ENCODE measurements at places on chromosomes 5 and 9.

DNA sequence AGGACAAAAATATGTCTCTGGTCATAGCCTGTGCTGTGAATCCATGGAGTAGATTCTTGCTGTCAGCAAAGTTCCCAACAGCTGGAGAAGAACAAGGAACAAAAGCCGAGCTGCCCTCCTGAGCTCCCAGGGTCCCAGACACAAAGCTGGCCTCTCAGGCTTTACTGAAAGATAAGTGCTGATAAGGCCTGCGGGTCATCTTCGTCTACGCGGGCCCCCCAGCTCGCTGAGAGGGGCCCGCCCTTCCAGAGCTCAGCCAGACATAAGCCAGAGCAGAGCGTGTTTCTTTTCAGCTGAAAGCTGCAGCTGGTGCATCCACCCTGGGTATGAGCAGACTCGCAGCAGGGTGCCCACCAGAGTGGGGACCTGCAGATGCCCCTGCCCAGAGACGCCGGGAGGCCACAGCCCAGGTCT, 84.7 kb downstream of the HSD17B3 start:
- no peak for DNase-seq

GRCh38 chr5:125056671-125057485, 310.4 kb upstream of the ZNF608 start:
- no peak for DNase-seq

DNA sequence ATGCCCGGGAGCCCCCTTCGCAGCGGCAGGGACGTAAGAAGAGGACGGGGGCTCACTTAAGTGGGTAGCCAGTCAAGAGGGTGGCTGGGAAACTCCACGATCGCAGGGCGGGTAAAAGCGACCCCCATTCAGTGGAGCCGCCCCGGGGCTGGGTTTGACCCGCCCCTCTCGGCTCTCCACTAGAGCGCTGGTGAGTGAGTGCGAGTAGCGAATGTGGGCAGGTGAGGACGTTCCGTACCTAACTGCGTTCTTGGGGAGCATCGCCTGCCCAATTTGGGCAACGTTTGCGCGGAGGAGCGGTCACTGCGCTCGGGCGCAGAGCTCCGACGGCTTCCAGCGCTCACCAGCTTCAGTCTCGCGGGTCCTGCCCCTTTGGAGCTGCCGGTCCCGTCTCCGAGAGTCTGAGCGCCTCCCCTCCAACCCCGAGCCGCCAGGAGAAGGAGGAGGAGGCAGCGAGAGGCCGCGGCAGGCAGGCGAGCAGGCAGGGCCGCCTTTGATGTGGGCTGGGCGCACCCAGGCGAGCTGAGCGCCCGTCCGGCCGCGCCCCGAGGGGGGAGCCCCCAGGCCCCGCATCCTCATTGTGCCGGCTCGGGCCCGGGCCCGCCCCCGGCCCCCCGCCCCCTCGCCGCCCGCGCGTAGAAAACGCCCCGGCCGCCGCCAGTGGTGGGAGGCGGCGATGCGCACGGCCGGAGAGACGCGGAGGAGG, at the start of gene FGF18:
TSS of gene FGF18 (plus strand) at position 666 of the 706 bp plus-strand sequence. CDS start 553 bp downstream, outside the sequence.
- DNase-seq: no peak

GRCh38 chr9:119053070-119053469, 316.2 kb downstream of the BRINP1 start:
- DNase-seq: no peak

- no peak for DNase-seq
These were observed 78.4 kb downstream of the NDFIP1 start for GRCh38 chr5:142186857-142187594.

- DNase-seq: no peak
These were observed 219.0 kb downstream of the AOPEP start for GRCh38 chr9:94945197-94946144.

- no peak for DNase-seq
These were observed 13.2 kb upstream of the AQP7 start for GRCh38 chr9:33415501-33416038.

GRCh38 chr5:103951776-103952175, 389.2 kb upstream of the NUDT12 start:
- no peak for DNase-seq

DNA sequence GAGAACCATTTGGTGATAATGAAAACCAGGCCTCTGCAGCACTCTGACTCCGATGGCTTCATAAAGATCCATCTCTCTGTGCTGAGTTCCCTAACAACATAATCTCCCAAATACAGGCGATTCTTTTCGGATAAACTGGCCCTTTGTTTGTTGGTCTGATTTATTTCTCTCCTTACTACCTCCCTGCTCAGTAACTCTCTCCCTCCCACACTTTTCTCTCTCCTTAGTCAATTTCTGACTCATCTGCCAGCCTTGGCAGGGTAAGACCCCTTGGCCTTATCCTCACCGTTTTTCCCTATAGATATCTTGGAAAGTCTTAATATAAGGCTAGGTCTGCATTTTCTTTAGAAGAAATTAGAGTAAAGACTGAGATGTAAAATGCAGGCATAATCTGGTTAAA, 128.7 kb downstream of the BRINP1 start:
- no peak for DNase-seq

DNA sequence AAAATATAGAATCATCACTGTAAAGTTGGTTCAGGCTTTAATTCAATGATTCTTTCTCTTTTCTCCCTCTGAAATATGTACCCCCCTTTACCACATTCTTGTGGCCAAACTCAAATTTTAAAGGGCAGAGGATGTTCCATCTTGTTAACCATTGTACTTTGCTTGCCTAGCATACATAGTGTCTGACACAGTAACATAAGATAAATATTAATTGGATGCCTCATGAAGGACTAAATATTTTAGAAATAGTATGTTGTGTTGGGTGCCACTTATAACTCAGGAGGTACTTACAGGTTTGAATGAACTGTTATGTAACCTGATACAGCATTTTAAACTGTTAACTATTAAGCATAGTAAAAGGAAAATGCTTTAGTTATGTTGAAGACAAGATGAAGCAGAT, 71.5 kb downstream of the NIPBL start:
- no peak for DNase-seq

- no peak for DNase-seq
These were observed 2.8 kb downstream of the CCDC152 start for GRCh38 chr5:42759456-42759855.

DNA sequence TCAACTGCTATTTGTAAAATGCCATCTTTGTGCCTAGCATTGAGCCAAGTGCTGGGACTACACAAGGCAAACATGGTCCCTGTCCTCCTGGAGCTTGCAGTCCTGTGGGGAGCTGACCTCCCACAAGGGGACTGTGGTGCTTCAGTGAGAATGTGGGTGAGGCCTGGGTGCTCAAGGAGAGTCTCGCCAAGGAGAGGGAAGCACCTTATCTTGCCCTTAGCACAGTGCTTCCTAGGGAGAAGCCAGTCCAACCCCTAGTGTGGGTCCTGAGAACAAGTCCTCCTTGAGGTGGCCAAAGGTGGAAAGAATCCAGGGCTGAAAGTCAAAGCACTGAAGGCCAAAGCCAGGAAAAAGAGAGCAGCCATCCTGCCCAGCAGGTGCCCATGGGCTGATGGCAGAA, 31.1 kb upstream of the MVB12B start:
- no peak for DNase-seq

DNA sequence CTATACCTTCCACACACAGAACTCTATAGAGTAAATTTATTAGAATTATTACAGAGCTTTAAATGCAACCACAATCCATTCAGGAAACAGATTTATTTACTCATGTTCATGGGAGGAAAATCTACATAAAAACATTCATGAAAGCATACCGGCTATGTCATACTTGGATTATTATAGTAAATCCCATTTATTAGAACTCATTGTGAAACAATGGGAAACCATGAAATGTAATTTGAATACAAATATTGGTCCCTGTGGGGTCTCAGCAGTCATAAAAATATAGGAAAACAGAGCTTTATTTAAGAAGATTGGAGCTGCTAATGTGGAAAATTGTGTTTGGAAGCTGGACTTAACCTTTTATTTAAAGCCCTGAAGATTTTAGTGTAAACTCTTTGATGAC, 80.7 kb downstream of the HAPLN1 start:
- DNase-seq: no peak

GRCh38 chr9:7961076-7961475, 161.5 kb upstream of the DMAC1 start:
- DNase-seq: no peak

GRCh38 chr5:126004636-126005035, 418.6 kb upstream of the GRAMD2B start:
- no peak for DNase-seq

DNA sequence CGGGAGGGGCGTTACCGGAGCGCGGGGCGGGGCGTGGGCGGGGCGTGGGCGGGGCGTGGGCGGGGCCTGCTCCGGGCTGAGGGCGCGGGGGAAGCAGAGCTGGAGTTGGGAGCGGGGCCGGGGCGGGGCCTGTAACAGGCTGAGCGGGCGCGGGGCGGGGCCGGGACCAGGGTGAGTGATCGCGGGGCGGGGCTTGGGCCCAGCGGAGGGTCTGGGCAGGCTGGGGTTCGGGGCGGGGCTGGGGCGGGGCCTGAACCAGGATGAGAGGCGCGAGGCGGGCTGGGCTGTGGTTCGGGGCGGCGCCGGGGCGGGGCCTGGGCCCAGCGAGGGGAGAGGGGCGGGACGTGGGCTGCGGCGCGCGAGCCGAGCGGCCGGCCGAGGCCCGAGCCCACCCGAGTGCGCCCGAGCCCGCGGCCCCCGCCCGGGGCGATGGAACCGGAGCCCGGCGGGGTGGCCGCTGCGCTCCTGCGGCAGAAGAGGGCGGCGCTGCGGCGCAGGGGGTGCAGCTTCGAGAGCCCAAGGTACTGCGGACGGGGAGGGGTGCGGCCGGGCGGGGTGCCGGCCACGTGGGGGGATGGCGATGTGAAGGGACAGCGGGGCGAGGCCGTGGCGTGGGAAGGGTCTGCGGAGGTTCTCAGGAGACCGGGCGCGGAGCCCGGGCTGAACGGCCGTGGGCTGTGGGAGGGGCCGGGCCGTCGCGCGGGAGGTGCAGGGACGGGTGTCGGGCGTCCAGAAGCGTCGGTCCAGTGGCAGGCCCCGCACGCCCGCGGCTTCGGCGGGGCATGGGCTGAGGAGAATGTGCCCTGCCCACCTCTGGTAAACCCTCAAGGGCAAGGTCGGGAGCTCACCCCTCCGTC, 39.5 kb upstream of the GARNL3 start:
- peak; percentile 90 for DNase-seq
